ENCODE measurements at places on chromosomes 4 and X. TPM values are rescaled to one million over a fixed set of nuclear protein-coding genes. Genes with fewer than 3 reads are reported as not detected.

NDST3 gene
- 0.85 TPM for polyA plus RNA-seq

TMEM271 gene
- polyA plus RNA-seq = 0.58 TPM

HPSE gene
- 2.3 TPM for polyA plus RNA-seq

- no peaks in the 10 kb centered on the region for H3K36me3 ChIP-seq
- H3K27ac ChIP-seq = no peak overlapping the region
- H3K27me3 ChIP-seq = no peaks in the 10 kb centered on the region
- no peaks in the 10 kb centered on the region for H3K4me1 ChIP-seq
- DNase-seq = peak; percentile 16
- H3K4me3 ChIP-seq = no peak overlapping the region
These were observed 25.3 kb downstream of the STIM2 start for GRCh38 chr4:26885912-26886274.

GRCh38 chr4:4609622-4610334, 67.9 kb upstream of the STX18 start:
- no peak overlapping the region for H3K4me3 ChIP-seq
- no peak overlapping the region for H3K27ac ChIP-seq
- peak; percentile 19 for DNase-seq
- no peaks in the 10 kb centered on the region for H3K36me3 ChIP-seq
- no peaks in the 10 kb centered on the region for H3K4me1 ChIP-seq
- H3K27me3 ChIP-seq = no peaks in the 10 kb centered on the region

- H3K4me1 ChIP-seq = no peaks in the 10 kb centered on the region
- no peaks in the 10 kb centered on the region for H3K36me3 ChIP-seq
- DNase-seq = no peak
- H3K27ac ChIP-seq = no peak overlapping the region
- H3K4me3 ChIP-seq = no peak overlapping the region
- no peaks in the 10 kb centered on the region for H3K27me3 ChIP-seq
These were observed 340.9 kb upstream of the FGF13 start for GRCh38 chrX:139052461-139052860.

GRCh38 chr4:159600061-159600460, 497.2 kb downstream of the RAPGEF2 start:
- H3K27me3 ChIP-seq = no peaks in the 10 kb centered on the region
- DNase-seq = peak; percentile 77
- peak overlapping the region; percentile 41 for H3K27ac ChIP-seq
- H3K4me3 ChIP-seq = peak overlapping the region; percentile 11
- H3K4me1 ChIP-seq = peaks cover 3% of the 10 kb centered on the region

GRCh38 chrX:17547658-17548057, 172.7 kb downstream of the NHS start:
- H3K4me3 ChIP-seq = no peak overlapping the region
- H3K36me3 ChIP-seq = no peaks in the 10 kb centered on the region
- H3K27ac ChIP-seq = peak overlapping the region; percentile 75
- DNase-seq = peak; percentile 74
